ENCODE measurements at places on chromosomes 1 and 21.
A peak's percentile ranks its signal among the peaks of the same experiment; 100 is the strongest.

GRCh38 chr21:32604464-32604863, 7.7 kb downstream of the CFAP298 start:
- no peak for DNase-seq

DNA sequence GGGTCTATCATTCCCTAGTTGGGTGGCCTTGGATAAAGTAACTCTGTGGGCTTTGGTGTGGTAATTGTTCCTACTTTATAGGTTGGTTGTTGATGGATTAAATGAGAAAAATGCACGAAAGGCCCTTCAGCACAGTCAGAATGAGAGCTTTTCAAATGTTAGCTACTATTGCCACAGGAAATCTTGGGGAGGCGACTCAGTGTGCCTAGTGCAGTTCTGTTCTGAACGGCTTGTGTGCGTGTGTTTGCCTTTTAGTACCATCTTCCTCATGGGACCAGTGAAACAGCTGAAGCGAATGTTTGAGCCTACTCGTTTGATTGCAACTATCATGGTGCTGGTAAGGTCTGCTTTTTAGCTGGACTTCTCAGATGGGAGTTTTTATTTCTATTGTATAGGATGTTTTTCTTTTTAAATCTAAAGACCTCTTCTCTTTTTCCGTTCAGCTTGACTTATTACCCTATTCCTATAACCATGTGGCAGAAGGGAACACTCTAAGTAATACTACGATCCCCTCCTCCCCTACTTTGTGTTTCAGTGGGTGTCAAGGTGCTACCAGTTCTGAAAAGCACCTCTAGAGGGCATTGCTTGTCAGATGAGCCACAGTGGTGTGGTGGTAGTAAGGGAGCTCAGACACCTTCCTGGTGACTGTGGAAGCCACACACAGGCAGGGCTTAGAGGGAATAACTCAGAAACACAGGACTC, 9.2 kb downstream of the SFT2D2 start:
- peak; percentile 67 for DNase-seq

DNA sequence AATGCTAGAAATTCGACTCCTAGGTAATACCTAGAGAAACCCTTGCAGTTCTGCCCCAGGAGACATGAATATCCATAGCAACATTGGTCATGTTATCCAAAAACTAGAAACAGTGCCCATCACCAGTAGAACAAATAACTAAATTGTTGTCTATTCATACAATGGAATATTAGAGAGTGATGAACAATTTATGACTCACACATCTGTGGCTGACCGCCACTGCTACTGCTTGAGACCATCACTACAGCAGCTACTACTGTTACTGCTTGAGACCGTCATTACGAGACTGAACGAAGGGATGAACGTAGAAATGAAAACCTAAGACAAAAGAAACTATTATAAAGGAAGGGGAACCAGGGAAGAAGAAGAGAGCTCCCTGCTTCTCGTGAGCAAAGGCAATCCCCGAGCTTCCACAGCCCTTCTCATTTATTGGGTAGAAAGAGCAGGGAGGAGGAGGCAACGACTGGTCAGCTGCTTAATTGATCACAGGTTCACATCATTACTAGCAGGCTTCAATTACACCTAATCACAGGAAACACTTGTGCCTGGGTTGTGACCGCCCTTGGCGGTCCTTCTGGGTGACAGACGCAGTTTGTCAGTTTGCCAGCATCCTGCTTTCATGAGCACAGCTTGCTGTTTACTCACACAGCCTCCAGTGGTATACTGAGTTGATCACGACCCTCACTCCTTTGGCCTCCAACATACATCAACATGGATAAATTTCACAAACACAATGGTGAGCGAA, 14.1 kb upstream of the PADI4 start:
- DNase-seq = no peak

DNA sequence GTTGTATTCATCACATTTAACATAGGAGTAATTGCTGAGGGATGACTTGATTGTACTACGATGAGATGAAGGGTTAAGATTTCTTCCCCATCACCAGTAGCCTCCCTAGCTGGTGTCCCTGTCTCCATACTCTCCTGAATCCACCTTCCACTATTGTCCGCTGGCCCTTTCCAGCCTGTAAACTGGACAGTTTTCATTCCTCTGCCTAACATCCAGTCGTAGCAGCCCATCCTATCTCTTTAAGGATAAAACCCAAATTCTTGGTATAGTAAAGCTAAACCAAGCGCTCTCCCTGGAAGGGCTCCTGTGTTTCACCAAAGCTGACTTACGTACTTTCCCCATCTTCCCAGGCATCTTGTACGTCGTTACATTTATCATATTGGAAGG, 670 bp downstream of the COX20 start:
- peak; percentile 31 for DNase-seq

DNA sequence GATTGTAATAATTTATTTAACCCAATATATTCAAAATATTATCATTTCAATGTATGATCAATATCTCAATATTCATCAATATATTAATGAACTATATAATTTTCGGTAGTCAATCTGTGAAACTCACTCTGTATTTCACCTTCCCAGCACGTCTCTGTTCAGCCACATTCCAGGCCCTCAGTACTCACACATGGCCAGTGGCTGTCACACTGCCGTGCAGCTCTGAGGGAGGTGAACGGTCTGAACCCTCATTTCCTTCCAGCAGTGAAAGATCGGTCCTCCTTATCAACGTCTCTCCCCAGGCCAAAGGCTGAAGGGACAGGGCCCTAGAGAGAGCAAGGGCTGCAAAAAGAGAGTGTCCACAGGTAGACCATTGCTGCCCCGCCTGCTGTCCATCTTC, 39.5 kb upstream of the ZNF124 start:
- DNase-seq = no peak

DNA sequence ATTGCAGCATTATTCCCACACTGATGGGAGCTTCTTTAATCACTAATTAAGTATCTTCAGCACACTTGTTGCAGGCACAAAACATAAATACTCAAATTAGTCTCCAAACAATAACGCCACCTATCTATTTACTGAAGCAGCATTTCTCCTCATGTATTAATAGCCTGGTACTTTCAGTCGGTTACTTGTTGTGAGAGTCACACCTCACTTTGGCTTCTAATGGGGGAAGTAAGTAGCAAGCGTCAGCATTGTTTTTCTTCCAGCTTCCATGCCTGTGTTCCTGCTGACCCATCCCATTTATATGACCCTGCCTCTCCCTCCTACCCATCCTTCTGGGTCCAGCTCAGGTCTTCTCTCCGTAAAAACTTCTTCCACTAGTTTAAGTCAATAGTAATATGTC, 31.9 kb upstream of the DENND1B start:
- DNase-seq = peak; percentile 78

GRCh38 chr1:92476071-92476631, 10.6 kb downstream of the GFI1 start:
- no peak for DNase-seq

DNA sequence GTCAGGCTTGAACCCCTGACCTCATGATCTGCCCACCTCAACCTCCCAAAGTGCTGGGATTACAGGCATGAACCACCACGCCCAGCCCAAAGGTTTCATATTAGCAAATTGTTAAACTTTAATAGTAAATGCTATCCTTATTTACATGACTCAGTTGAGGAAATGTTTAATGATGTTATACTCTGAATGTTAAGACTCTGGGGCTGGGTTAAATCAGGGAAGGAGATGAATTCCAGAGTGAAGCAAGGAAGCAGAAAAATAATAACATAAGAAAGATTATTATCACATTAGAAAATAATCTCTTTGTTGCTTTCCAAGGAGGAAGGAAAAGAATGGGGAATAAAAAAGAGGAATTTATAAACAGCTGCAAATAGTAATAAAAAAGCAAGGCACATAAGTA, 105.3 kb downstream of the PTGS2 start:
- no peak for DNase-seq
